ENCODE measurements at places on chromosomes 16 and 17. TPM values are rescaled to one million over a fixed set of nuclear protein-coding genes. Genes with fewer than 3 reads are reported as not detected.

Gene KCNH4
- not detected for total RNA-seq

Gene CIITA
- total RNA-seq: 0.22 TPM

Gene KIF19
- total RNA-seq: not detected

Gene CYBA
- total RNA-seq: 211 TPM

Gene GALK1
- total RNA-seq: 41.5 TPM

Gene FBXW10
- total RNA-seq: 0.12 TPM

Gene PYDC1
- total RNA-seq: not detected

Gene NT5M
- total RNA-seq: 2.2 TPM

Gene APOH
- not detected for total RNA-seq

Gene CNEP1R1
- total RNA-seq: 38.7 TPM

Gene MYH3
- total RNA-seq: 0.77 TPM

Gene DLX4
- not detected for total RNA-seq

Gene GPR139
- not detected for total RNA-seq

Gene HNF1B
- not detected for total RNA-seq

Gene SOX9
- 2.9 TPM for total RNA-seq

Gene GRB7
- 0.37 TPM for total RNA-seq

Gene SPNS3
- total RNA-seq: not detected

Gene SYCE1L
- not detected for total RNA-seq

Gene CPHXL
- not detected for total RNA-seq

Gene C16orf95
- total RNA-seq: 5.6 TPM

Gene ATP6V0D1
- 107 TPM for total RNA-seq

Gene ZNF469
- total RNA-seq: 1.4 TPM

Gene NPB
- total RNA-seq: 0.22 TPM

Gene ITGAD
- not detected for total RNA-seq

Gene TVP23A
- not detected for total RNA-seq

Gene PRSS21
- total RNA-seq: 3.4 TPM

Gene SOX15
- 0.12 TPM for total RNA-seq

Gene PERCC1
- not detected for total RNA-seq

Gene TMEM238L
- total RNA-seq: not detected

Gene CDK10
- total RNA-seq: 58.2 TPM

Gene OSGIN1
- total RNA-seq: 3.5 TPM

Gene CTRL
- 0.33 TPM for total RNA-seq

Gene NPIPB6
- 0.33 TPM for total RNA-seq

Gene KRTAP4-1
- total RNA-seq: 0.11 TPM

Gene TCAP
- total RNA-seq: 0.33 TPM

Gene ABCA6
- 7.9 TPM for total RNA-seq

Gene TMEM98
- total RNA-seq: 143 TPM

Gene PRSS8
- not detected for total RNA-seq

Gene ITGB3
- 27.8 TPM for total RNA-seq

Gene TP53TG3B
- total RNA-seq: not detected

Gene NXPH3
- 0.37 TPM for total RNA-seq

Gene DCTPP1
- 25.0 TPM for total RNA-seq

Gene PLCD3
- 23.0 TPM for total RNA-seq

Gene TVP23B
- 99.5 TPM for total RNA-seq

Gene KRT20
- 0.22 TPM for total RNA-seq

Gene TLCD1
- 3.8 TPM for total RNA-seq

Gene KIF18B
- 1.7 TPM for total RNA-seq

Gene C1QTNF1
- 21.0 TPM for total RNA-seq

Gene CLCN7
- 64.7 TPM for total RNA-seq

Gene UTS2R
- not detected for total RNA-seq

Gene RGS9
- 2.2 TPM for total RNA-seq

Gene CDT1
- total RNA-seq: 6.1 TPM

Gene CHD9NB
- total RNA-seq: 2.1 TPM

Gene DNASE1L2
- 0.87 TPM for total RNA-seq

Gene CDYL2
- total RNA-seq: 10.3 TPM

Gene ODAD4
- 1.3 TPM for total RNA-seq

Gene CARD14
- under 0.01 TPM for total RNA-seq
